Activated CD4-positive, alpha-beta memory T cell treated with anti-CD3 and anti-CD28 coated beads, Interleukin-2, amount 10 ng/mL, durations not matched to agents 7 days and 5 days (primary cell): ENCODE measurements at places on chromosomes 4 and X. TPM values are rescaled to one million over a fixed set of nuclear protein-coding genes. Genes with fewer than 3 reads are reported as not detected.
A peak's percentile ranks its signal among the peaks of the same experiment; 100 is the strongest.

DNA sequence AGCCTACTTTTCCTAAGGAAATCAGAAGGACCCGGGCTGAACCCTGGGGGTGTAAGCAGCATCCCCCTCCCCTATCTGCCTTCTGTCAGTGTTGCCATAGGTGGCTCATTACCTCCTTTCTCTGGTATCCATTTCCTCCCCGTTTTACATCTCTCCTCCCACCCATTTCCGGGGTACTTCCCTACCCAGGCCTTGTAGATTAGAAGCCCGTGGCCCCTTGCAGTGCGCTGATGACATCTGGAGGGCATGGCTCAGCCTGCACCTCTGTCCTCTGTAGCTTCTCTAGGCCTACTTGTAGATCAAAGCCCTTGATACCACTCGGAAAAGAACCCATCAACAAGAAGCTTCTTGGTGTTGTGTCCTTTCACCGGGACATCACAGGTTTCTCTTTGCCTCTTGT lies 71.8 kb downstream of the NBDY start:
- DNase-seq = peak; percentile 58
- H3K27ac ChIP-seq = peak overlapping the region; percentile 84
- H3K27me3 ChIP-seq = no peaks in the 10 kb centered on the region
- H3K4me1 ChIP-seq = peaks cover 41% of the 10 kb centered on the region
- no peak overlapping the region for H3K4me3 ChIP-seq

GRCh38 chrX:44062840-44063239 lies 89.7 kb upstream of the NDP start:
- DNase-seq = no peak
- no peak overlapping the region for H3K27ac ChIP-seq
- H3K4me3 ChIP-seq = no peak overlapping the region
- H3K36me3 ChIP-seq = no peaks in the 10 kb centered on the region
- no peaks in the 10 kb centered on the region for H3K27me3 ChIP-seq

DNA sequence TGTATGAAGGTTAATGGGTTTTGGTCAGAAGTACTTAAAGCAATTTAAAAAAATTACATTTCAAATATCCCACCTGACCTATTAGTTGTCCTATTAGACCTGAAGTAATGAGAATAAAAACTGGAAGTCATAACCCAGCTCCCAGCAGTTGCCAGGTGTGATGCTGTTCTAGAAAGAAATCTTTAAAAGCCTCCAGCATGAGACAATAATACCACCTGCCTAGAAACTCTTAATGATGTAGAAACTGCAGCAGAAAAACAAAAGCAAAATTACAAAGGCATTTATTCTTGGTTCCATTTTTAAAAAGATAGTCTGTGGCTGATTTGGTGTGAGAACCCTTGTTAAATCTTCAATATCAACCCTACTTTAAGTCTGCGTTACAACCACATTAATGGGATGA lies 1137.7 kb upstream of the TENM3 start:
- H3K36me3 ChIP-seq = no peaks in the 10 kb centered on the region
- no peak overlapping the region for H3K27ac ChIP-seq
- DNase-seq = no peak

VSIG1 gene
- total RNA-seq = 6.8 TPM
